ENCODE measurements at places on chromosomes 16 and 17.

GRCh38 chr16:67526149-67526791 is 2.4 kb upstream of the RIPOR1 start:
- DNase-seq: no peak

GRCh38 chr16:76913046-76913445 is 277.9 kb upstream of the MON1B start:
- DNase-seq: no peak

GRCh38 chr17:72646176-72646575 is 446.3 kb downstream of the SLC39A11 start:
- DNase-seq: no peak

GRCh38 chr16:65739518-65739917 is 617.7 kb upstream of the CDH11 start:
- DNase-seq: no peak

GRCh38 chr16:14613991-14614390 is 16.1 kb downstream of the PARN start:
- no peak for DNase-seq

- DNase-seq: no peak
These were observed 1.2 kb upstream of the RFFL start for GRCh38 chr17:35064516-35065215.

- DNase-seq: no peak
These were observed 4.2 kb downstream of the LYRM9 start for GRCh38 chr17:27888945-27889344.

GRCh38 chr17:77700165-77700881 is 258.2 kb upstream of the TNRC6C start:
- no peak for DNase-seq

- no peak for DNase-seq
These were observed 12.5 kb downstream of the C17orf78 start for GRCh38 chr17:37388266-37388665.

DNA sequence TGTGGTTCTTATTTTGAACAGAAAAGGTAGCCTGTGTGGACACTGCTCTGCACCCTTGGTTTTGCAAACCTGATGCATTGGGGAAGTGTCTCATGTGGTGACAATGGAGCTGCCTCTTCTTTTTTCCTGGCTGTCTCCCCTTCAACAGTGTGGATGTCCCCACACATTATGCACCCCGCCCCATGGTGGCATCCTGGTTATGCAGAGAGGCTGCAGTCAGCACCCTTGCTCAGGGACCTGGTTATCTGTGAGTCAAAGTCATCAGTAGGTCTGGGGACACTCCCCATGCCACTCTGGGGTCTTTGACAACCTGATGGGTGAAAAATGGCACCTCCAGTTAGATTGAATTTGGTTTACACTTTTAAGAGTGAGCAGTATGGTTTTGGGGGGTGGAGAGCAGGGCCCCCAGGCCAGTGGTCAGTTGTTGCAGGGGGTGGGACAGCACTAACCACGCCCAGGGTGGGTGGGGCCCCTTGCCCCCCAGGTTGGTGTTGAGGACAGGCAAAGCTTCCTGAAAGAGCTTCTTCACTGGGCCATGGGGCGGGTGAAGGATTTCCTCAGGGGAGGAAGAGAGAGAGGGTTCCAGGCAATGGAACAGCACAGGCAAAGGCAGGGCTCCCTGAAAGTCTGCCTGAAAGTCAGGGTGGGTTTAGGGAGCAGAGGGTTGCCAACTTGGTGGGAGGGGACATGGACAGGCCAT is 24.6 kb upstream of the KCNJ12 start:
- no peak for DNase-seq

DNA sequence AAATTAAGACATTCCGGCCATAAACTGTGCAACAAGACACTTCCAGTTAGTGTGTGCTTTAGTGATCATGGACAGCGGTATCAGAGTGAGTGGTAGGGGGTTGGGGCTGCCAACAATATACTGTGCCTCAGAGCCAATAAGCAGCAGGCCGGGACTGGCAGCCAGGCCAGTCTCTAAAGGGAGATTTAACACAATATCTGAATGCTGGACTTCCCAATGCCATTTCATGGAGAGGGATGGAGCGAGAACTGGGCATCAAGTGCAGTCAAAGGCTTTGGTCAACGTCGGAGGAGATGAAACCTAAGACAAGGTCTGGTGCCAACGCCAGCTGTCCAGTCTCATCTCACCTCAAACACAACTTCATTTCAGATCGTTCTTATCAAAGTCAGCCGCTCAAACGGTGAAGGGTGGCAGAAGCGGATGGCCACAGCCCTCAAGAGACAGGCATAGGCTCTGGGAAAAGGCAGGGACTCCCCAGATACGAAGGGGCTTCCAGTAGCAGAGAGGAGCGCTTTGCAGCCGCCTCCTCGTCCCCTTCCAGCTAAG is 935 bp downstream of the USP32 start:
- peak; percentile 46 for DNase-seq

DNA sequence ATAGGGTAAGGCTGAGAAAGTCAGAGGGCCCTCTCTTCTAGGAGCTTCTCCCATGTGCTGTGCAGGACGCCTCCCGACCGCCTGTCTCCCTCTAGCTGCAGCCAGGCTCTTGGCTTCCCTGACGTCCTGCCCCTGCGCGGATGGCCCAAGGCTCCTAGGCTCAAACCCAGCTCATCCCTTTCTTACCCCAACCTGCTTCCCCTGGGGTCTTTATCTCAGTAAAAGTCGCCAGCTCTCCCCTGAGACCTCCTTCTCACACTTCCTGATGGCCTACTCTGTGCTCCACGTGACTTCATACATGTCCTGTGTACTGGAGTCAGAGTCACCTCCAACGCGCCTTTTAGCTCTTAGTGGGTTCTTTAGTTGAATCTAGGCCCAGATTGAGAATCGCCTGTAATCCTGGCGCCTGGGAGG is 1.1 kb upstream of the ZNF747 start:
- peak; percentile 32 for DNase-seq

DNA sequence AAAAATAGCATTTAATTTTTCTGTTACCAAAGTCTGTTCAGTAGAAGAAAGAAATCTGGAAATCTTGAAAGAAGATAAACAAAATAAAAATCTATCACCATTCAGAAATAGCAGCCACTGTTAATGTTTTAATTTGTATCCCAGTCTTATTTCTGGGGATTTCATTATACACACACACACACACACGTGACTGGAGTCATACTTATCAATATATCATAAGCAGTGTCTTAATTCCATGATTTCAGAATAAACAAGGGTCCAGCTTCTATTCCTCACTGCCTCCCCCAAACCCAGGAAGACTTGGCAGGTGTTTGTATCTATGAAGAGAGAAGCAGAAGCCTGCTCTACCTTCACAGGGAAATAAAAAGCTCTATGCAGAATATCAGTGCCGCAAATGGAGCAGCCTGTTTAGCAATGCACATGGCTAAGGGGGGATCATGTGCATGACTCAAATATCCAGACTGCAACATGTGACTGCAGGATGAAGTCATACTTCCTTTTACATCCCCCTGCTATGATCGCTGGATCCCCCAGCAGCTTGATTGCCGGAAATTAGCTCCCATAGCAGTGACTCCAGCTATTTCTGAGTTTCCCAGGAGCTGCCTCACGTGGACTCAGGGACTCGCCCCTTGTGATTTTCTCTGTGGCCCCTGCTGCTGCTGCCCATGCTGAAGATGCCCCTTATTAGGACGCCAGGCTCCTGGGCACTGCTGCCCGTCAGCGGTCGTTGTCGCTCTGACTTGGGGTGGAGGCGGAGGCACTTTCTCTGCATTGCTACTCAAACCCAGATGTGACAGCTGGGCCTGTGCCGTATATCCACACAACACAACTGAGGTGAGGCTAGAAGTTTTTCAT is 341.0 kb downstream of the CPPED1 start:
- no peak for DNase-seq

DNA sequence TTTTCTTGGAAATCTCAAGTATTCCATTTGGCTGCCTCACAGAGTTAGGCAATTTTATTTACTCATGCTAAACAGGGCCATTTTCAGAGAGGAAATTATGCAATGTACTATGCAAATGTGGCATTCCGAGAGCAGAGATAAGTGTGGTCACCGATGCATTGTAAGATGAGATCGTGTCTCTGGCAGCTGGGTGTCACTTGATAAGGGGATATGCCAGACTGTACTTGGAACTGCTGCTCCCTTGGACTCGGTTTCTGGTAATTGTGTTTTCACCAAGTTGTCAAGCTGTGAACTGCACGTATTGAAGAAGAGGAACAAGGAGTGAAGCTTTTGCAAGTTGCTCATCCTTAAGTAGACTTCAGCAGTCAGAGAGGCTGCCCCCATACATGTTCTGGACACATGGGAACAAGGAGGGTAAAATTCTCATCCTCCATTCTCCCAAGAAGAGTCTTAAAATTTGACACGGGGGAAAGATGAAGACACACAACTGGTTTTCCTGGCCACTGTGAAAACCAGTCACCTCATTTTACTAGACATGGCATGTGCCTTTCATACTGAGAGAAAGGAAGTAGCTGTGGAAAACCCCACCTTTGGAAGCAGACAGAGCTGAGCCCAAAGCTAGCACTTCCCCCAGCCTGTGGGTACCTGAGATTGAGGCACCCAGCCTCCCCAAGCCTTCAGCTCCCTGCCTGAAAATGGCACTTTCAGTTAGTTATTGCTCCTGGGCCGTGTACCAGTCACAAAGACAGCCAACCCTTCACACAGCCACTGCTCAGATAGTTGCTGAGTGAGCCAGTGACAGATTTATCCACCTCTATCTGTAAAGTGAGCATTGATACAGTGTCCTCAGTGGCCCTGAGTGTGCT is 150.7 kb downstream of the SOCS1 start:
- no peak for DNase-seq

DNA sequence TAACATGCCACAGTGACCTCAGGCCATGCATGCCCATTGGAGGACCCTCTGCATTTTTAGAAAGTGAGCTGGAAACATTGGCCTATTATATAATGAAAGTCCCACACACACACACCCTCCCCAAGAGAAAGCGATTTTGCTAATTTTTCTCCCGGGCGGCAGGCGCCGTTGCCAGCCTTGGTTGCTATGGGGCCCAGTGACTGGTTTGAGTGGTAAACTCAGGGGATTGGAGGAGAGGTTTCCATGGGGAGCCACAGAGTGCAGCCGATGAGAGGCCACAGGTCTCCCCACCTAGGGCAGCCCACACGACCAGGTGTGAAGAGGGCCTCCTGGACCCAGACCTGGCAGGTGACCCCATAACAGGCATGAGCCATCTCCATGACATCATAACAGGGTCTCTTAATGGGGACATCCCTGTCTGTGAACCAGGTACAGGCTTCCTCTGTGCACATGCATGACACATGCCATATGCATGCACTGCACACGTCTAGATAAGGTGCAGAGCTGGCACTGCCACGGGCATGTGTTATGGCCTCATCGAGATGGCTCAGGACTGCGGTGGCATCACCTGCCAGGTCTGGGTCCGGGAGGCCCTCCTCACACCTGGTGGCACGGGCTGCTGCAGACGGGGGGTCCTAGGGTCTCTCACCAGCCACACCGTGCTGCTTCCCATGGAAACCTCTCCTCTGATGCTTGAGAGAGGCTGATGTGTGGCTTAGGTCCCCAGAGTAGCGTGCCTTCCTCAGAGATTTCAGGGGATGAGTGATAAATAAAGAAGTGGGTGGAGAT is 144.1 kb downstream of the RBFOX3 start:
- DNase-seq: peak; percentile 20

DNA sequence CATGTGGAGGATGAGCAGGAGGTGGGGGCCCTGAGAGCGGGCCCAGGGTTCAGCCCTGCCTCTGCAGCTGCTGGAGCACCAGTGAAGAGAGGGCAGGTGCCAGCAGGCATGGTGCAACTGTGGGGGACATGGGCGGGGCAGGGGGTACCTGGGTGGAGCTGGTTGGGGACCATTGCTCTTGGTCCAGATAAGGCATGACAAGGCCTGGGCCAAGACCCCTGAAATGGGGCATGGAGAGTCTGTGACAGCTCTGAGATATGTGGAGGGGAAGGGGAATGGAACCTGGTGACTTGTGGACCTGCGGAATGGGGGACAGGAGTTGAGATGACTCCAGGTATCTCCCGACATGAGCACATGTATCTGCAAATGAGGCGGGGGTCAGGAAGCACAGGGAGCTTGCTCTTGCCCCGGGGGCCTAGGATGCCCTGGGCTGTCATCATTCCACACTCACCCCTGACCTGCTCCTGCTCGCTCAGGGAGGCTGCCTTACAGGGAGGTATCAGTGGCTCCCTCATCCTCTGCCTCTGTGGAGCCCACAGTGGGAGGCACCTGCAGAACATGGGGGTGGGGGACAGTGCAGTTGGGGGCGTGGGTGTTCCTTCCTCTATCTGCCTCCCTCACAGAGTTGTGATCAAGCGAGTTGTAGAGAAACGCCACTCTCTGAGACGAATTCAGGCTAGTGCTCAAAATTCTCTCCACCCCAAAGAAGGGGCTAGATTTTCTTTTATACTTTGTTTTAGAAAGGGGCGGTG is 40.2 kb downstream of the TMEM235 start:
- no peak for DNase-seq

- no peak for DNase-seq
These were observed 66.8 kb downstream of the AKAP1 start for GRCh38 chr17:57151798-57152197.

DNA sequence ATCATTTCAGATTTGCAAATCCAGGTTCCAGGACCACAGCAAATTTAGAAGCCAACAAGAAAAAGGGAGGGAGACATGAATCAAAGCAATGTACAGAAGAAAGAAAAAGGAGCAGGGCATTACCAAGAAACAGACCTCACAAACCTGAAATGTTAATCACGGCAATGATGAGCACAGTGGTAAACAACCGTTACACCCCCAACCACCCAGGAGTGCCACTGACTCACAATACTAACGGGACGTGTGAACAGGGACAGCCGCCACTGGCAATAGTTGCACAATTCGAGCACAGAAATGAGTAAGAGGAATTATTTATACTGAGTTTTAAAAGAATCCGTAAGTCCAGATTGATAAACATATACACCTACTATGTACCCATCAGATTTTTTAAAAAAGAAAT is 13.8 kb downstream of the USP22 start:
- no peak for DNase-seq

DNA sequence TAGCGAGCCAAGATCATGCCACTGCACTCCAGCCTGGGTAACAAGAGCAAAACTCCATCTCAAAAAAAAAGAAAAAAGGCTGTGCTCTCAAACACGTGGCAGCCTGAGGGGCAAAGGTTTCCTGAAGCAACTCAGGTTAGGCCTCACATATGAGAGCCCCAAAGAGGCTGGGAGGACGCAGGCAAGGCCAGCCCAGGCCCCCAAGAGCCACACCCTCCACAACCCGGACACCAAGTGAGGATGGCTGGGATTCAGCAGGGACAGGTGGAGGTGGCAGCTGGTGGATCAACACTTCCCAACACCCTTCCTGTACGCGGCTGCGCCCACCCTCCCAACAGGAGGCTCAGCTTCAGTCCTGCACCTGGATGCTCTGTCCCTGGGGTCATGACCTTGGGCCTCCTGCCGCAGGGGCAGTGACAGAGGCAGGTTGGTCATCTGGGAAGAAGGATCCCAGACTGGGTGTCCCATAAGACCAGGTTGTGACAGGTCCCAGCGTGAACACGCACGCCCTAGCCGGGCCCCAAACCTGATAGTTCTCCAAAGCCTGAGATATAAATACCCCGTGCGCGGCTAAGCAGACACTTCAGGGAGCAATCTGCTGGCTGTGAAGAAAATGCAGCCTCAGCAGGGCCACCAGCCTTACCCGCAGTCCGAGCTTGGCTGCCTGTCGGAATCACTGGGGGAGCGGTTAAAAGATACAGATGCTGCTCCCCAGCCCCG is 78.1 kb downstream of the TIMM22 start:
- DNase-seq: peak; percentile 23

All from anterior cingulate cortex (tissue), 58 donors.